ENCODE measurements at places on chromosomes 6 and 20.

DNA sequence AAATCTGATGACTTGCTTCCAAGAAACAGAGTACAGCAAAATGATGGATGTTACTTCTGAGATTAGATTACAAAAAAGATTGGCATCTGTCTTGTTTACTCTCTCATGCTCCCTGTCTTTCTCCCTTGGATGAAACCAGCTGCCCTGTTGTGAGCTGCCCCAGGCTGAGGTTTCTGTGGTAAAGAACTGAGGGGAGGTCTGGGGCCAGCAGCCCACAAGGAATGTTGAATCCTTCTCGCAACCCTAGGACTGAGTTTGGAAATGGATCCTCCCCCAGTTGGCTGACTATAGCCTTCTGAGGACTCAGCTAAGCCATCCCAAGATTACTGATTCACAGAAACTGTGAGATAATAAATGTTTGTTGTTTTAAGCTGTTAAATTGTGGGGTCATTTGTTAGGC is 5.6 kb upstream of the HECA start:
- H3K4me3 ChIP-seq = no peak overlapping the region
- H3K4me1 ChIP-seq = peaks cover 23% of the 10 kb centered on the region
- no peaks in the 10 kb centered on the region for H3K36me3 ChIP-seq
- no peak overlapping the region for H3K27ac ChIP-seq
- no peak for DNase-seq

- H3K4me3 ChIP-seq = no peak overlapping the region
- DNase-seq = no peak
- no peaks in the 10 kb centered on the region for H3K36me3 ChIP-seq
- H3K4me1 ChIP-seq = no peaks in the 10 kb centered on the region
These were observed 57.4 kb downstream of the ARHGAP40 start for GRCh38 chr20:38658879-38659596.

- no peaks in the 10 kb centered on the region for H3K27me3 ChIP-seq
- H3K4me1 ChIP-seq = no peaks in the 10 kb centered on the region
- no peak for DNase-seq
These were observed 343.8 kb downstream of the SYNE1 start for GRCh38 chr6:152293404-152293803.

- peaks cover 4% of the 10 kb centered on the region for H3K4me1 ChIP-seq
- no peak for DNase-seq
- no peaks in the 10 kb centered on the region for H3K36me3 ChIP-seq
- peak overlapping the region; percentile 46 for H3K4me3 ChIP-seq
- peaks cover 15% of the 10 kb centered on the region for H3K27me3 ChIP-seq
- H3K27ac ChIP-seq = no peak overlapping the region
These were observed 12.6 kb downstream of the HSPA12B start for GRCh38 chr20:3744806-3745685.

GRCh38 chr6:137832110-137832509 is 34.9 kb upstream of the TNFAIP3 start:
- H3K27me3 ChIP-seq = no peaks in the 10 kb centered on the region
- H3K36me3 ChIP-seq = no peaks in the 10 kb centered on the region
- no peak overlapping the region for H3K27ac ChIP-seq

DNA sequence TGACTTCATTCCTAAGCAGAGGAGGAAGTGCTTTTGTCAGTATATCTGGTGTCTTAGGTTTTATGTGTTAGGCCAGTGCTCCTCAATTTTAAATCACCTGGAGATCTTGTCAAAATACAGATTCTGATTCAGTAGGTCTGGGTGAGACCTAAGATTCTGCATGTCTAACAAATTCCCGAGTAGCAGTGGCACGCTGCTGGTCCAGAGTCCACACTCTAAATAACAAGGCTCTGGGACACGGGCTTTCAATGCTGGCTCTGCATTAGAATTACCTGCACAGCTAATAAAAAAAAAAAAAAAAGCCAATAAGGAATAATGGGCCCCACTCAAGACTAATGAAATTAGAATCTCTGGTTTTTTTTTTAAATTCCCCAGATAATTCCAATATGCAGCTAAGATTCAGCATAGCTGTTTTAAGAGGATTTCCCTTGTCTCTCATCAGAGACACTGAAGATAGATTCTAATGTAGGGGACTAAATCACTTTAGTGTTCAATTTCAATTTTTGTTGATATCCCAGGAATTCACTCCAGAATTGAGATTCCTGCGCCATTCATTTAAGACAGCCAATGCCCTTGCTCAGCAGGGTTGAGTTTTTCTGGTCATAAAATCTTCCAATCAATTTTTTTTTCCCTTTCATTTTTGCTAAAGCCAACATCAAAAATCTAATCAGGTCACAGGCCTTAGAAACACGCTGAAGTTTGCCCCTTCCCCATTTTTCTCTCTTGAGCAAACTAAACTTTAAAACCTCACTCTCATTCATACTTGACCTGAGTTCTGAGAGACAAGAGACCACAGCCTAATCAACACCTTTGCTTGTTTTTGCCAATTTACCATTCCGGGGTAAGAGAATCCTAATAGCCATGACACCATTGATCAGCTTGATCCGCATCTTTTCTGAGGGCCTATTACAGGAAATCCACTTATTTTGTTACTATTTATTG is 2.4 kb downstream of the TDP2 start:
- peaks cover 26% of the 10 kb centered on the region for H3K4me1 ChIP-seq
- H3K4me3 ChIP-seq = peak overlapping the region; percentile 5
- no peak overlapping the region for H3K27ac ChIP-seq
- peaks cover 25% of the 10 kb centered on the region for H3K36me3 ChIP-seq
- H3K27me3 ChIP-seq = no peaks in the 10 kb centered on the region
- DNase-seq = no peak

GRCh38 chr6:128172081-128172480 is 271.2 kb upstream of the THEMIS start:
- no peaks in the 10 kb centered on the region for H3K27me3 ChIP-seq
- peaks cover 8% of the 10 kb centered on the region for H3K36me3 ChIP-seq
- DNase-seq = no peak
- H3K4me3 ChIP-seq = no peak overlapping the region
- H3K4me1 ChIP-seq = peaks cover 38% of the 10 kb centered on the region
- peak overlapping the region; percentile 2 for H3K27ac ChIP-seq

GRCh38 chr20:5722927-5723326 is 27.3 kb upstream of the SHLD1 start:
- H3K27ac ChIP-seq = no peak overlapping the region
- DNase-seq = no peak
- peaks cover 11% of the 10 kb centered on the region for H3K4me1 ChIP-seq
- no peak overlapping the region for H3K4me3 ChIP-seq
- peaks cover 18% of the 10 kb centered on the region for H3K27me3 ChIP-seq

GRCh38 chr6:108565091-108565766 is 4.5 kb downstream of the FOXO3 start:
- peak overlapping the region; percentile 62 for H3K4me3 ChIP-seq
- peaks cover 17% of the 10 kb centered on the region for H3K36me3 ChIP-seq
- peak overlapping the region; percentile 87 for H3K27ac ChIP-seq
- DNase-seq = no peak

GRCh38 chr20:62900052-62900691 is 26.1 kb downstream of the DIDO1 start:
- H3K27ac ChIP-seq = peak overlapping the region; percentile 27
- no peak for DNase-seq
- H3K4me1 ChIP-seq = peaks cover 10% of the 10 kb centered on the region
- no peak overlapping the region for H3K4me3 ChIP-seq

GRCh38 chr6:110776413-110776812 is 38.9 kb downstream of the CDK19 start:
- no peak overlapping the region for H3K4me3 ChIP-seq
- peaks cover 5% of the 10 kb centered on the region for H3K4me1 ChIP-seq
- DNase-seq = no peak

GRCh38 chr20:53258741-53259140 is 286.6 kb downstream of the TSHZ2 start:
- H3K27me3 ChIP-seq = peaks cover 3% of the 10 kb centered on the region
- H3K36me3 ChIP-seq = no peaks in the 10 kb centered on the region
- no peak for DNase-seq
- no peaks in the 10 kb centered on the region for H3K4me1 ChIP-seq
- H3K27ac ChIP-seq = no peak overlapping the region

- peak overlapping the region; percentile 43 for H3K4me3 ChIP-seq
- peak overlapping the region; percentile 98 for H3K27ac ChIP-seq
- H3K27me3 ChIP-seq = no peaks in the 10 kb centered on the region
- H3K4me1 ChIP-seq = peaks cover 91% of the 10 kb centered on the region
These were observed 25.4 kb downstream of the ZMYND8 start for GRCh38 chr20:47330933-47331708.

- no peak for DNase-seq
- H3K27me3 ChIP-seq = no peaks in the 10 kb centered on the region
- peak overlapping the region; percentile 77 for H3K27ac ChIP-seq
- H3K36me3 ChIP-seq = peaks cover 6% of the 10 kb centered on the region
- H3K4me1 ChIP-seq = peaks cover 41% of the 10 kb centered on the region
- peak overlapping the region; percentile 30 for H3K4me3 ChIP-seq
These were observed 2.7 kb upstream of the TUBB2A start for GRCh38 chr6:3159805-3160781.

Measured in osteocyte (in vitro differentiated cells).